ENCODE measurements at places on chromosomes 7 and 10.

- no peak for DNase-seq
These were observed 285.2 kb downstream of the USP6NL start for GRCh38 chr10:11326241-11326640.

DNA sequence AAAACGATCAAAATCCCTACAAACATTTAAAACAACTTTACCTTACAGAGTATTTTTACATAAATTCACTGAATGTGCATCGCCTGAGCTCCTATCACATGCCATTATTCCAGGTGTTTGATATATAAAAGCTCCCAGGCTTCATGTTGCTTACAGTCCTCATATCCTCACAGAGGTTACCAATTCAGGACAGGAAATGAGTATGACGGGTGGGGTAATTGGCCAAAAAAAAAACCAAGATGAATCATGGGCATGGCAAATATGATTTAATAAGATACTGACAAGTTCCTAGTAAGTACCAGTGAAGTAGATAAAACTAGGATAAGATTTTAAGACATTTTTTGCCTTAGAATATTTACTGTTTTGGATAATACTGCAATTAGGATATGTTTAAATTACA is 135.8 kb downstream of the KMT2E start:
- DNase-seq = no peak

DNA sequence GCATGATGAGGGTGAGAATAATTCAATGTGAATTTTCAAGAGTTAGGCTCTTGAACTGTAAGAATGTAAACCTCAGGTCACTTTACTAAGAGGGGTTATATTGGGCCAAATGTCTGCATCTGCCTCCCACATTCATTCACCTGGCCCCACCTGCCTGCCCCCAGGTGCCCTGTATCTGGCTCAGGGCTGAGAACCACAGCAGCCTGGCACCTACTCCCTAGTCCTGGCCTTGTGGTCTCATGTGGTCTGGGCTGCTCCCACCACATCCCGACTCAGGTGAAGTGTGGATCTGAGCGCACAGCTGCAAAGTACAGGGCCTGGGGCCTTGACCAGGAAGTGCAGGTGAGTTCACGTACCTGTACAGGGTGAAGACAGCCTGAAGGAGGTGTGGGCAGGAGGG is 182.1 kb downstream of the PFKFB3 start:
- DNase-seq = no peak

DNA sequence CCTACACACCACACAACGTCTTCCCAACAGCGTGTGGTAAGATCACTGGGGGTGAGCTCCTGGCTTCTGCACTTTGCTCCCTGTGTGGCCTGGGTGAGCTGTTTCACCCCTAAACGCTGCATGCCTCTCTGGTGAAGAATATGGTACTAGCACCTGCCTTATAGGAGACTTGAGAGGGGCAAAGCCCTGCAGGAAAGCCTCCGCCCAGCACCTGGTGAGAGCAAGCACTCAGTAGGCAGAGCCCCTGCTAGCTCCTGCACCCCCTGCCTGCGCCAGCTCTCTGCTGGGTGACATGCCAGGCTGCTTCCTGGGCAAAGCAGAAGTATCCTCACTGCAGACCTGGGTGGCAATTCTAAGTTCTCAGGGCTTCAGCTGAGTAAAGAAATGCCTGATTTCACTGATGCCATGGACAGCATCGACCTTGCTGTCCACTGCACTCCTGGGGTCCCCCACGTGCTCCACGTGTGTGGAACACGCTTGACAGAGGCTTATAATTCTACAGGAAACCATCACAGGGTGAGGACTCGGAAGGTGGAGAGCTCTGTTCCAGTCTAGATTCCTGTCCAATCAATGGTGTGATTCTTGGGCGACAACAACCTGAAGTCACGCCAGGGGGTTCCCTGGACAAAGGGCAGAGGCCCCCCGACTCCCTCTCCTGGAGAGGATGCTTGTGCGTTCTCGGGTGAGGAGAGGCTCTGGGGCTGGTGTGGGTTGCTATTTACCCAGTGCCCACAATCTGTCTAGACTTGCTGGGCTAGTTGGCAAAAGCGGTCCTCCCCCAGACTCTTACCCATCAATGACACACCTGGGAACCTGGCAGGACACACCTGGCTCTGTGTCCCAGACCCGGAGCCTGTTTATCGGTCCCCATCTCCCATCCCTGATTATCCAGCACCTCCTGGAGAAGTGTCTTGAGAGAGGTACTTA is 5.0 kb upstream of the CALML5 start:
- no peak for DNase-seq

GRCh38 chr7:64515781-64516180 is 47.1 kb downstream of the ZNF680 start:
- DNase-seq = no peak

- DNase-seq = peak; percentile 27
These were observed 11.0 kb upstream of the RSBN1L start for GRCh38 chr7:77685233-77685632.

- no peak for DNase-seq
These were observed 141.3 kb upstream of the AGK start for GRCh38 chr7:141409801-141410329.

DNA sequence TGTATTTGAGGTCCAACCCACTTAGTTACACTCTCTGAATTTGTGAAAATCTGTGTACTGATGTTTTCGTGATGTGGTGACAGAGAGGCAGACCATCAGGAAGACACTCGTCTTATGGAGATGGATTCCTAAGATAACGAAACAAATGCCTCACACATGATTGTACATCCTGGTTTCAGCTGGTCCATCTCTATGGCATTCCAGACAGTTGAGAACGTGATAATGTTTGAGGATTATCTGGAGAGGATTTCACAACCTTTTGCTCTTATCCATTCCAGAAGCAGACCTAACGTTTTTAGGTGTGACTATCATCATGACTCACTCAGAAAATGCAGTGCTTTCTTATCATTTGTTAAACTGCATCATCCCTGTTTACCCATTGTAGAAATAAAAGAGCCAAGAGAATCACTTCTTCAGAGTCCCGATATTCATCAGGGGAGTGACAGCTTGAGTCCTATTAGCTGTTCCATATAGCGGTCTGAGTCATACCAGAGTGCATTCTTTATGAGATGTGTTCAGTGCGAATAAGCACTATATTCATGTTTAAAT is 74.5 kb downstream of the BMPER start:
- peak; percentile 5 for DNase-seq

GRCh38 chr7:22859641-22860290 is 37.1 kb upstream of the TOMM7 start:
- DNase-seq = peak; percentile 30

GRCh38 chr10:10824591-10825148 is 193.0 kb upstream of the CELF2 start:
- DNase-seq = no peak

DNA sequence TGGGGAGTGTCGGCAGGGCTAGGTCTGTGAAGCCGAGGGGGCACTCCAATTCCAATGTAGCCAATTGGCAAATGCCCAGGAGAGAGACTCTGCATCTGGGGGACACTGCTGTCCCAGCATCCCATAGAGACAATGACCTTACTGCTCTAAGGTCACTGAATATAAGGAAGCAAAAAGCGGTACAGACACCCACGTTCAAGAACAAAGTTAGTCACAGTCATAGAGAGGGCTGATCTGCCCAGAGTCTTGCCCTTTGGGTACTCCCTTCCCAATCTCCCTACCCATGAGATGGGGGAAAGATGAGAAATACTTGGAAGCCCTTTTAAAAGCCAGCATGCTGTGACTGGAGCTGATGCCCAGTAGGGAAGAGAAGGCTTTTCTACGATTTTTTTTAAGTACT is 76.3 kb upstream of the GSDME start:
- DNase-seq = no peak

- no peak for DNase-seq
These were observed 33.4 kb downstream of the PDGFA start for GRCh38 chr7:486216-486743.

DNA sequence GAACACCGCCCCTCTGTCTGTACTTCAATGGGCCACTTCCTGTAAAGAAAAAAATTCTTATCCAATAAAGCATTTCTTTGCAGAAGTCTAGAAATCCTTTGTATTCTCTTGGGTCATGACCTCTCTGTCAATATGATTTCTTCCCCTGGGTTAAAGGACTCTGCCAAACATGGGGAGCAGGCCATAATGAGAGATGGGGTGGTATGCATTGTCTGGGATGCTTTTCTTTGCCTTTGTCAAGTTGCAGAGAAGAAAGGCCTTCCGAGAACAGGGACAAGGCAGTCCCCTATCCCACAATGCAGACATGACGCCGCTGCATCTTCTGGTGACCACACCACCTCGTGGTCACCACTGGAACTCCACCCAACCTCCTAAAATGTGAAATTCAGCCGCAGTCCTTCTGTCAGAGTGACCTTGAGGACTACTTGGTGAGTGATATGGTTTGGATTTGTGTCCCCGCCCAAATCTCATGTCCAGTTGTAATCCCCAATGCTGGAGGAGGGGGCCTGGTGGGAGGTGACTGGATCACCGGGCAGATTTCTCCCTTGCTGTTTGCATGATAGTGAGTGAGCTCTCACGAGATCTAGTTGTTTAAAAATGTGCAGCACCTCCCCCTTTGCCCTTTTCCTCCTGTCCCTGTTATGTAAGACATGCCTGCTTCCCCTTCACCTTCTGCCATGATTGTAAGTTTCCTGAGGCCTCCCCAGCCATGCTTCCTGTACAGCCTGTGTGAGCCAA is 15.2 kb upstream of the FRMPD2 start:
- peak; percentile 54 for DNase-seq

DNA sequence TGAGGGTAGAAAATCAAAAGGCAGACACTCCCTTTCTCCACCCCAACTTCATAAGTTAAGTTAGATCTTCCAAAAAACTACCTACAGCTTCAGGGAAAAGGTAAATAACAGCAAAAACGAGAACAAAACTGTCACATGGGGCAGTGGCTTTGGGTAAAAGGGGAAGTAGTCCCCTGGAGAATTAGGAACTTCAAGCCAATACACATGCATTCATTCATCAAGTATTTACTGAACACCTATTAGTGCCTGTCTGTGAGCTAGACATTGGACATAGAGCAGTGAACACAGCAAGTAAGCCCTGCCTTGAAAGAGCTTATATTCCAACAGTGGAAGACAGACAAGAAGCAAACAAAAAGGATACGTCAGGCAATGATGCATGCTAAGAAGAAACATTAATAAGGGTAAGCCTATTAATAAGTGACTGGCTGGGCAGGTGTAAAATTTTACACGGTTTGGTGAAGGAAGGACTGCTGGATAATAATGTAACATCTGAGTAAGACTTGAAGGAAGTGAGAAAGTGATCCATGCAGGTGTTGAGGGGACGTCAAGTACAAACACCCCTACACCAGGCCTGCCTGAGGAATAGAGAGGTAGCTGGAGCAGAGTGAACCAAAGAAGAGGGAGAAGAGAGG is 69.6 kb upstream of the RAPGEF5 start:
- DNase-seq = no peak

- DNase-seq = no peak
These were observed 73.0 kb downstream of the NEUROD6 start for GRCh38 chr7:31267486-31267885.

GRCh38 chr10:14554091-14554490 is 220.6 kb downstream of the FAM107B start:
- no peak for DNase-seq

DNA sequence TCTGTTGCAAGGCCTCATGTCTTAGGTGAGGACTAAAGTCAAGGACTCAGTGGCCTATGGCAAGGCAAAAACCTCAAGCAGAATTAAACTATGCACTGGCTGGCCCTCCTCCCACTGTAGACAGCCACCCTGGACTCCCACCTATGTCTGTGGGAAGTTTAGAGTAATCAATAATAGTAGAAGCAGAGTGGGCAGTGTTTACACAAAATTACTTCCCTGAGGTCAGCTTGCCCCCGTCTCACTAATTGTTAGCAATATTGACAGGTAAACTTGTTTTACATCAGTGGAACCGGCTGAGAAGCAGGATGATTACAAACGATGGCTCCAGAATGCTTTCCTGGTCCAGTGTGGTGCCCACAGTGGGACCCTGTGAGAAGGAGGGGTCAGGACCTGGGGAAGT is 27.9 kb upstream of the NPFFR1 start:
- no peak for DNase-seq

- no peak for DNase-seq
These were observed 67.0 kb upstream of the ZNF804B start for GRCh38 chr7:88692493-88692892.

- DNase-seq = no peak
These were observed 20.1 kb upstream of the TBXAS1 start for GRCh38 chr7:139808846-139809442.

DNA sequence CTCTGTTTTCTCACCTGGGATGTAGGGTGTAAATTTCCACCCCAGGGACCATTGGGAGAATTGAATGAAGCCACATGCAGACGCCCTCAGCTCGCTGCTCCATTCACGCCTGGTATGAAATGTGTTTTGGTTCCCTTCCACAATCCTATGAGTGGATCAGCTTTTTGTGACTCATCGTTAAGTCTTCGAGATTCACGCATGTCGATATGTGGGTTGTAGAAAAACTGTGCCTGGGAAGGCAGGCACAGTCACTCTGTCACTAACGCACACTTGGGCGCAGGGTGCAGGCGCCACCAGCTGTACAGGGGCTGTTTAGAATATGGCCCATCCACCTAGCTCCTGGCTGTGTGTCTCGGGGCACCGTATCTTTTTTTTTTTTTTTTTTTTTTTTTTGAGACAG is 64.2 kb upstream of the SH2B2 start:
- no peak for DNase-seq

DNA sequence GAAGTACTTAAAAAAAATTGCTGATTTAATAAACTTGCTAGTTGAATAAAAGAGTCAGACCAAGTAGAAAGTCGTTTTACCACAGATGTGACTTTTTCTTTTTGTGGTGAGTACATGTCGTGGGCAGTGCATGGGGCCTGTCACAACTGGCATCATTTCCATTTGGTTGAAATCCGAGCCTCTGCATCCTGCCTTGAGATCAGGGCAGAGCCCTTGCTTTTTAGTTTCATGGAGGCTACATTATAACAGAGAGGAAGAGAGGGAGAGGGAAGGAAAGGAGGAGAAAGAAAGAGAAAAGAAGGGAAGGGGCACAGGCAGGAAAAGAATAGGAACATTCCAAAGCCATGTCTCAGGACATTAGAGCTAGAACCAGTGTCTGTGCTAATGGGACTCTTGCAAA is 20.4 kb upstream of the INSYN2A start:
- DNase-seq = no peak
